Common myeloid progenitor, CD34-positive (primary cell): ENCODE measurements at places on chromosomes 7 and 10.
A peak's percentile ranks its signal among the peaks of the same experiment; 100 is the strongest.

GRCh38 chr7:155997431-155998327 is 185.4 kb upstream of the SHH start:
- peak; percentile 28 for DNase-seq

DNA sequence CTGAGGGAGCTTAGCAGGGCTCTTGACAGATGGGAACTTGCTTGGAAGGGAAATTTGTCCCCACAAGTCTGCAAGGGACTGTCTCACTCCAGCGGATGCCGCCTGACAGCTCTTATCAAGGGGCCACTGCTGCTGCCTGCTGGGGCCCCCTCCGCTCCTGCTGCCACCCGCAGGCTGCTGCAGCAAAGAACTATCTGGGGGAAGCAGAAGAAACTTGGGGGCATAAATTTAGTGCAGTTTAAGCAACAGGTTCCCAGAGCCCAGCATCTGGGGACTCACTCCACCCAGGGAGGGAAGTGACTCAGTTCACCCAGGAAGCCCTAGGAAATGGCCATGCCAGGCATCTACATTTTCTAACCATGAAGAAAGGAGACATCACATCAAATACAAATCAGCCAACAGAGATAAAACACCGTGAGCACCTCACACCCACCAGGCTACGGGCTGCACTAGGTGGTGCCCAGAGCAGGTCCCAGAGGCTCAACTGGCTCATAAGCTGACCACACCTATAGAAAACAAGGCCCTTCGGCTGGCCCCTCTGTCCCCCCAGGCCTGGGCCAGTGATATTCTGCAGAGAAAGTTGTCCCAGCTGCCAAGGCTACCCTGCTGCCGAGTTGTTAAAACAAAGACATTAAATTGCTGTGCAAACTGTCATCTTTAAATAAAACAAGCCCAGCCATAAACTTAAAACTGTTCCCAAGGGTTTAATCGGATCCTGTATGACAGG is 3.7 kb downstream of the RGS10 start:
- DNase-seq: peak; percentile 34

- no peak for DNase-seq
These were observed 29.8 kb downstream of the TES start for GRCh38 chr7:116240024-116240668.

DNA sequence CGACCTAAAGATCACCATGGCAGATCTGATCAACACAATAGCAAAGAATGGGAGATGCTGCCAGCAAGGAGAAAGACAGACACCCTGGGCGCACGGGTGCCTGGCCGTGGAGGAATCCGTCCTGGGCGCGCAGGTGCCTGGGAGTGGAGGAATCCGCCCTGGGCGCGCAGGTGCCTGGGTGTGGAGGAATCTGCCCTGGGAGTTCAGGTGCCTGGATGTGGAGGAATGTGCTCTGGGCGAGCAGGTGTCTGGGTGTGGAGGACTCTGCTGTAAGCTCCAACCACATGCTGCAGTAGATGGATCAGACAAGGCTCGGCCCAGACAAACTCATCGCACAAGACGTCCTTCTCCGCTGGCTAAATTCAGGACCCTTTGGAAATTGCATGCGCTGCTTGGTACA is 346.3 kb upstream of the ADARB2 start:
- no peak for DNase-seq

DNA sequence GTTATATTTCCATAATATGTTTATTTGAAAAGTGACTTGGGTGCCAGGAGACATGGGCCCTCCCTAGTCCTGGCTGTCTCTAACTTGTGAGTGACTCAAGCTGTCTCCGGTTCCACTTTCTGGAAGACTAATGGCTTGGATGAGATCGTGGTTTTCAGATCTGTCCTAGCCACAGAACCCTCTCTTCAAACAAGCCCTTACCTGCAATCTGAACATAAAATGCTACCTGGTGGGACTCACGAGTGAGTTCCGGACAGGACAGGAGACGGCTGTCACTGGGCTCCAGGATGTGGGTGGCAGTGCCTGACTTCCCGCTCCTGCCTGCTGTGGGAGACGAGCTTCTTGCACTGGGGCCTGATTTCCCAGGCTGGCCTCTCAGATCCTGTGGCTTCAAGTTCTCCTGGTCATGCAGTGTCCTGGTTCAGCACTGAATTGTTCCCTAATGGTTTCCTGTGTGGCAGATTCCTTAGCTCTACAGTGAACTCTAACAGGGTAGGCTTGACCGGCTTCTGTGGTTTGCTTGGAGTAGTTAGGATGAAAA is 26.0 kb upstream of the PFKFB3 start:
- no peak for DNase-seq

DNA sequence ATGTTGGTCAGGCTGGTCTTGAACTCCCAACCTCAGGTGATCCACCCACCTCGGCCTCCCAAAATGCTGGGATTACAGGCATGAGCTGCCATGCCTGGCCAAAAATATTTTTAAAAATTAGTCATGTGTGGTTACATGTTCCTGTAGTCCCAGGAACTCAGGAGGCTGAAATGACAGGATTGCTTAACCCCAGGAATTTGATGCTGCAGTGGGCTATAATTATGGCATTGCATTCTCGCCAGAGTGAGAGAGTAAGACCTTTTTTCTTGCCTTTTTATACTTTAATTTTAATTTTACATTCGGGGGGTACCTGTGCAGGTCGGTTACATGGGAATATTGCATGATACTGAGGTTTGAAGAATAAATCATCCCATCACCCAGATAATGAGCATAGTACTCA is 86.6 kb upstream of the ZNF92 start:
- DNase-seq: no peak

DNA sequence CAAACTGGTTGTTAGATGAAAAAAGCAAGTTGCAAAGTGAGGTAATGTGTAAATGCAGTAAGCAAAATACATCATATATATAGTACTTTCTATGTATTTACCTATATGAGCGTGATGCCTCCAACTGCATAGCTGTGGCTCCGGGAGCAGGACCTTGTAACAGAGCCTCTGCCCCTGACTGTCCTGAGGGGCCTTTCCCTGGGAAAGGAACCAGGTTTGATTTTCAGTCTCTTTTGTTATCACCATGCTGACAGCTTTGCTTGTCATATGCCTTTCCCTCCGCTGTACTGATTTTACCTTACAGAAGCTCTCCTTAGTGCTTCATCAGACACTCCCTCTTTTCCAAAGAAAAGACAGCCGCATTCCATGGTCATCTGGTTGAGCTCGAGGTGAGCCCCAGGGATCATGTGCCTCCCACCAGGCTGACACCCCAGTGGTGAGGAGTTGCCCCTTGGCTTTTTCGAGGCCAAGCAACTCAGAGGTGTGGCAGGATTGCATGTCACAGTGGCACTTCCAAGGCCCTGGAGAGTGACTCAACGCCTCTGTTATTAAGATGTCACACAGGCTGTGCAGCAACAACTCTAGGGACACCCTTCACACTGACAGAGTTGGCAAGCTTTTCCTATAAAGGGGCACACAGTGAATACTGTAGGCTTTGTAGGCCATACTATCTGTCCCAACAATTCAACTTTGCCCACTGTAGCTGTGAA is 78.9 kb downstream of the ALOX5 start:
- no peak for DNase-seq
